ENCODE measurements at places on chromosomes 2 and 18.

- no peak for DNase-seq
Measured at GRCh38 chr2:149056541-149057255, 18.2 kb downstream of the LYPD6B start.

GRCh38 chr18:51361130-51361860 is 163.8 kb upstream of the MEX3C start:
- DNase-seq, result peak; percentile 18

GRCh38 chr2:172333235-172333977 is 94.0 kb upstream of the ITGA6 start:
- peak; percentile 27 for DNase-seq

GRCh38 chr2:123958011-123958410 is 67.1 kb upstream of the CNTNAP5 start:
- no peak for DNase-seq

- DNase-seq, result peak; percentile 63
Measured at GRCh38 chr2:7427293-7428060, 510.3 kb downstream of the RNF144A start.

- peak; percentile 53 for DNase-seq
Measured at GRCh38 chr2:54665436-54665856, 58.0 kb upstream of the EML6 start.

- no peak for DNase-seq
Measured at GRCh38 chr2:131046028-131046917, 47.0 kb downstream of the FAM168B start.

DNA sequence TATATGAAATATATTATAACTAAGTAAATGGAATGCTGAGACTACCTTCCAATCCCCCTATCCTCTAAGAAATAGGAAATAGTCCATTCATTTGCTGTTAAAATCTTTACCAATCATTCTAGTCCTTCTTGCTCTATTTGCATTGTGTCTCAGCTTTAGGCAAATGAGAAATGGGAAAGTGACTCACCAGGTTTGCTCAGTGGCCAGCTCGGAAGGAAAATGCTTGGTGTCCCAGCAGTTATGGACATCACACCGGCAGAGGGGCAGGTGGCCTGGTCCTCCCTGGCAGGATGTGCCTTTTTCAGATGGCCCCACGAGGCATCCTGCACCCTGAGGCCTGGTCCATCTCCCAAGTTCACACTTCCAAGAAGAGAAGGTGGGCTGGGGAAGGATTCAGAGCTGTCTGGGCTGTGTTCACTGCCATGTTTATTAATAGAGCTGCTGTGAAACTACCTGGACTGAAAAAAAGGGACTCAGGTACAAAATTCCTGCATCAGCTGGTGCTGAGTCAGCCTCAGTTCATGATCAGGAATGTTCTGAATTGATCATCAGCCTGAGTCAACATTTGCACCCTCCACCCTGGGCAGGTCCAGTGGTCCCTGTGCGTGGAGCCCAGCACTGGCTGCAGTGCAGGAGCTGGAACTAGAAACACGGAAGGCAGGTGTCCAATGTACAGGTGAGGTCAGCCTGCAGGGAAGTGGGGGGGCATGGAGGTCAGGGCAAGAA is 60.1 kb upstream of the ARL4C start:
- peak; percentile 47 for DNase-seq

GRCh38 chr2:98778151-98778550 is 47.2 kb upstream of the MGAT4A start:
- no peak for DNase-seq

DNA sequence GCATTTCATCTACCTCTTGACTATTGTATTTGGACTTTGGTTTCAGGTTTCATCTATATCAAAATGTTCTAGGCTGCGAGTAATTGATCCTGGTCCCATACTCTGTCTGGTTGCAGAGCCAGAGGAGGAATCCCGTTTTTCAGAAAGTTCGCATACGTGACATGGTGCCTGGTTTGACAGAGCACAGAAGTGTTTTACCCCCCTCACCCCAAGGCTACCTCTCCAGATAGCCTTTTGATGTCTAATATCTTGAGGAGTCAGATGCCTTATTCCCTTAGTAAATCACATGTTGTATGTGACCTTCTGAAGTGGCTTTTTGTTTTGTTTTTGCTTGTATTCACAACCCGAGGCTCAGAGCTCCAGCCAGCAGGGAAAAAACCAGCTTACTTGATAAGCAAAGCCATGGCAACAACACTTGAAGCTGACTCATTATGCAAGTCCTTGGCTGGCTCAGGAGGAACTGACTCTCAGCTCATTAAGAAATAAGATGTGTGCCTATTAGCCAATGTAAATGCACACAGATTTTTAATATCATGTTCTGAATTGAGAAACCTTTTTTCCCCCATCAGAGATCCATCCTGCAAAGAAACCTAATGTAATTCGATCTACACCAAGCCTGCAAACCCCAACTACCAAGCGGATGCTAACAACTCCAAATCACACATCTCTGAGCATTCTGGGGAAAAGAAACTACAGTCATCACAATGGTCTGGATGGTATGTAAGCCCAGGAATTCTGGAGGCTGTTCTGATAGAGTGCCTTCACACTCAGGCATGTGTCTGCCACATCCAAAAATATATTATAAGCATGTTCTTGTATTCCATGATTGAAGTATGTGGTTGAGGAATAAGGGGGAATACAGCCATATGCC is 41.4 kb downstream of the OXER1 start:
- peak; percentile 51 for DNase-seq

DNA sequence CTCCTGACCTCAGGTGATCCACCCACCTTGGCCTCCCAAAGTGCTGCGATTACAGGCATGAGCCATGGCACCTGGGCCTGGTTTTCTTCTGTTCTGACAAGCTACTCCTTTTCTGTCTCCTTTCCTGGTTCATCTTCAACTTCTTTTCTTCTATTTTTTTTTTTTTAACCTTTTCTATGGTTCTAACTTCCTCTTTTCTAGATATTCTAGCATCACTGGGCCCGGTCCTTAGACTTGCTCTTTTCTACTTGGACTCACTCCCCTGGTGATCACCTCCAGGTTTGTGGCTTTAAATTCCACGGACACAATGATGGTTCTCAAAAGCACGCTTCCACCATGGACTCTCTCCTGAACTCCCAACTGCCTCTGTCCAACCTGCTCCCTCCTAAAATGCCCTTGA is 2.0 kb downstream of the EIF2AK2 start:
- DNase-seq, result no peak

GRCh38 chr18:36582988-36583745 is 245.6 kb downstream of the TPGS2 start:
- DNase-seq, result no peak

DNA sequence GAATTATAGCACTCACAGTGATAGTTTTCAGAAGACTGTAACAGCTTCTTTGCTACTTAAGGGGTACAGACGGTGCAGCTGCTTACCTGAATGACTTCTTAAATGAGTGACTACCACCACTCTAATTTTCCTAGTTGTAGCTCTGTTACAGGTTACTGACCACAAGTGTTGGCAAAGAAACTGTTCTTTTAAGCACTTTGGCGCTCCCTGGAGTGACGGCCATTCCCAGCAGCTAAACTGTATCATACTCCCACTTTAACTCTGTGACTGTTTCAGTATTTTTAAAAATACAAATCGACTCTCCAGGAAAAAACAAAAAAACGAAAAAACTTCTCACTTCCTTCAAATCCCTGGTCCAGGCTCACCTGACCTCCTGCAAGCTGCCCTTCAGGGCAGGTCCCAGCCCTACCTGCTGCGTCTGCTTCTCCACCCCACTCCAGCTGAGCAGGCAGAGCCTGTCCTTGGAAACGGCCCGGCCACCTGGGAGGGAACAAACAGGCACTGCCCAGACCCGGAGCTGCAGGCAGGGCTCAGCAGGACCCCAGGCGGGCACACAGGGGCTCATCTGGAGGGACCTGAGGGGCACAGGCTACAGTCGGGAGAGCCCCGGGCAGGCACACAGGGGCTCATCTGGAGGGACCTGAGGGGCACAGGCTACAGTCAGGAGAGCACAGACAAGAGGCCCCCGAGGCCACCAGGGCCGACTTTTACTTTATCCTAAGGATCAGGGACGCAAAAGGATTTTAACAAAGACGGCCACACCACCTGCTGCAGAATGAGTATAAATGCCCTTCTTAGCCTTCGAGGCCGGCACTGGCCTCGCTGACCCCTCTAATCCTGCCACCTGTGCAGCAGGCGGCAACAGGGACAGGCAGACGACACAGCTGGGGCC is 24.5 kb downstream of the SLC66A2 start:
- DNase-seq, result no peak

DNA sequence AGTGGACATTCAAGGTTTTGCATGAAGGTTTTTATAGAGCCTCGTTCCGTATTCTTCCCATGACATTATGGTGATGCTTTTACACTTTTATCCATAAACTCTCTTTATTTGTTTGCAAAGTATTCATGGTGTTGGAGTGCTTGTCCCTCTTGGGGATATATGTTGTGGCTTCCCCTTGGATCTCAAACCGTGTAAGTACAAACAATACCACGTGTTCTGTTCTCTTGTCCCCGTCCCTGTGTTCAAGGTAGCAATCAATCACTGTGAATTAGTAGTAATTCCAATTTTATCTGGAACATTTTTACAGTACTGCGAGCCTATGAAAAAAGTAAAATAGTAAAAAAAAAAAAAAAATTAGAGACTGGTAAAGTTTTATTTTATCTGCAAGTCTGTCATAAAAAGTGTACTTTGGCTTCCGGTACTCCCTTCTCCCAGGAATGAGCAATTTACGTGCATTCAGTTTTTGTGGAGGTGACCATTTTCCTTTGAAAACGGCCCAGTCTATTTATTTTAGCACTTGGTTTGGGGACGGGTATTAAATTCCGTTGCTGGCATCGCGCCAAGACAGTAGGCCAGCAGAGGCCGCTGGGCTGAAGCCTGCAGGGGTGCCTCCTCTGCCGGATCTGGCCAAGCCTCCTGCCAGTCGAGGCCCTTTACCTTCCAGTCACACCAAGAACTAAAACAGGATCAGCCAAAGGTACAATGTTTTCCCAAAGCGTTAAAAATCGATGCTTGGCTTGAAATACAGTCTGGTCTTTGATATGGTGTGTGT is 175.7 kb downstream of the SOCS6 start:
- DNase-seq, result peak; percentile 64

DNA sequence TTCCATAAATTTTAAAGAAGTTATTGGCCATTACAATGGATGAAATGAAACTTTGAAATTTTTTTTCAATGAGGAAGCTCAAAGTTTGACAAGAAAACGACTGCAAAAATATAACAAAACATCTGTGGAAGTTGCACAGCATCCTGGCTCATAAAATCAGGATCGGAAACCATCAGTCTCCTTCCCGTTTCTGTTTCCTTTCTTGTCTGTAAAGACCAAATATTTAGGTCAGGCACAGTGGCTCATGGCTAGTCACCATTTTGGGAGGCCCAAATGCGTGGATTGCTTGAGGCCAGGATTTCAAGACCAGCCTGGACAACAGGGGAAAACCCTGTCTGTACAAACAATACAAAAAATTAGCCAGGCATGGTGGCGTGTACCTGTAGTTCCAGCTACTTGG is 27.6 kb upstream of the SSB start:
- DNase-seq, result no peak
